ENCODE measurements at places on chromosomes 3 and 15.

GRCh38 chr3:59310736-59311135, 260.9 kb upstream of the CFAP20DC start:
- no peak for DNase-seq

- DNase-seq = no peak
Observed at GRCh38 chr3:197499427-197499826, 56.3 kb downstream of the BDH1 start.

- peak; percentile 73 for DNase-seq
Observed at GRCh38 chr3:152258448-152259393, 10.0 kb upstream of the MBNL1 start.

DNA sequence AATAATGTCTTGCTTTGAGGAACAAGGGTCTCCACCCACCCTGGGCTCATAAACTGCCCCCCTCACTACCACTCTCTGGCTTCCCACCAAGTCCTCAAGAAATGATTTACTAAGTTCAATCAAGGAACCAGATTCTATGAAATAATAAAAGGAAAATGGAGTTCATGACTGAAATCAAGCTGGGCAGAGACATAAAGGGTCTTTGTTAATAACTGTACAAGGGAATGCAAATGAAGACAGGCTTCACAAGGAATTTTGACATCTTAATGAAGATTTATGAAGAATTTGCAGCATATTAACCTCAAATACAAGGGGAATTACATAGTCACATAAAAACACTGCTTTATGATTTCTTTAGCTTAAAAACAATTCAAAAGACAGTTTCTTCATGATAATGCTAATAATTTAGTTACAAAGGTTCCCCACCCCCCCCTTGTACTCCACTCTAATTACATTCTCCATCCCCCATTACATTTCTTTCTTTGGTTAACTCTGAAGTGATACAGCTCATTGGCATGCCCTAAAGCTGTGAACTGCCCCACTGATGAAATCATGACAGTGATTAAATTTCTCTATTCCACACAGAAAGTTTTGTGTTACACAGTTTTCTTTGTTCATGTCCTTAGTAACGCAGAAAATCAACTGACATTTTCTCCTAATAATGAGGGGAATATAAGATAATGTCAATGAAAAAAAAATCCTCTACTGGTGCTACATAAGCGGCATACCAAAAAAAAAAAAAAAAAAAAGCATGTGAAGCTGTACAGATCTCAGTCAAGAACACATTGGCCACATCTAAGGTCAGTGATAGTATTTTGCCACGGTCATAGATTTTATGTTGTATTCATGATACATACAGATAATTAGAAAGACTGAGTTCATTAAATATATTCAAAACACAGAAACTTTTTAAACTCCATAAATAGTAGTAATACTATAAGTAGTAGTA, 54.4 kb downstream of the WWTR1 start:
- DNase-seq = no peak

GRCh38 chr3:45719655-45720487, 30.7 kb downstream of the SACM1L start:
- DNase-seq = no peak

DNA sequence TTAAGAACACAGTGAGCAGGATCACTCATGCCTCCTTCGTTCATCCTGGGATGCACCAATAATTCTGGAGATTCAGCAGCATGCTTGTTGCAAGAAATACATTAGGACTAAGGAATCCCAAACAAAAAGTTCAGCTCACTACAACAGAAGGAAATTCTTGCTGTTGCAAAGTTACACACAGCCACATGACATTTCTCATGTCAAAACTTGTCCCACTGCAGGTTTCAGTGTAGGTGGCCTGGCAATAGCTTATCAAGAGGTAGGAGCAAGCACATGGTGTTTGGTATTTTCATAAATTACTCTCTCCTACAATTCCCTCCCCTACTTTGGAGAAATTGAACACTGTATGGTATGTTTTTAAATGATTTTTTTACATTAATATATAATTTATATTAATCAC, 399.6 kb upstream of the EPHA3 start:
- no peak for DNase-seq

DNA sequence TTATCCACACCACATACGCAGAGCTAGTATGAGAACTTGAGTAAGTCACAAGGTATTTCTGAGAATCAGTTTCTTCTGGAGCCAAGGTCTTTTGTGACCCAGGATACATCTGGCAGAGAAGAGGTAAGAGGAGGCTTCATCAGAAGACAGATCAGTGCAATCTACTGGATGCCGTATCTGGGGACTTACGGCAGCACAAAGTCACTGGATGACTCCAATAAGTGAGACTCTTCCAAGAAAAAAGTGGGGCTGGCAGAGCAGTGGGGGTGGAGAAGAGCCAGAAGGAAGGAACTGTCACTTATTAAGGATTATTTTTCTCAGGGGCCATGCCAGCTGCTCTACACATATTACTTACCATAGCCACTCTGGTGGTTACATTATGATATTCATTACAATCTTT, 31.6 kb upstream of the UBXN7 start:
- no peak for DNase-seq

DNA sequence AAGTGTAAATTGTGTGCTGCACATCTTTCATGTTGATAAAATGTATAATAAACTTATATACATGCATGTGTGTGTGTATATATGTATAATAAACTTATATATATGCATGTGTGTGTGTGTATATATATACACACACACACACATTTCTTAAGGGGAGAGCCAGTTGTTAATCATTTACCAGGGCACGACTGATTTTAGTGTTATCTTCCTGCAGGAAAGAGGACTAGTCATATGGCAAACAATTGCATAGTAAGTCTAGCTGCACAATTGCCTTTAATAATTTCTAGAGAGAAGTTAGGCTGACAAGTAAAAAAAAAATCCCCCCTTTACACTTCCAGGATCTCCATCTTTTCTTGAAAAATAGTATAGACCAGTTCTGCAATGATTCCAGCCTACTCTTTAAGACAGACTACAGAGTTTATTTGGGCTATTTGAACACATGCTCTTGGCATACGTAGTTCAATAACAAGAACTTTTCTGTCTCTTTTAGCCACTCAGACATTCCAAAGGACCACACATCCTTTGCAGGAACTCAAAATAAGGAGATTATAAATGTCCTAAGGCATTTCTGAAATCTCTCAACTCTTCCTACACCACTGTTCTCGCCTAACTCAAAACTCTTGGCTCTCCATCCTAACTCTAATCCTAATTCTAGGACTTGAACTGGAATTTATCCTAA, 163.6 kb upstream of the SETMAR start:
- no peak for DNase-seq

GRCh38 chr3:39065197-39065596, 13.4 kb downstream of the WDR48 start:
- DNase-seq = peak; percentile 82

DNA sequence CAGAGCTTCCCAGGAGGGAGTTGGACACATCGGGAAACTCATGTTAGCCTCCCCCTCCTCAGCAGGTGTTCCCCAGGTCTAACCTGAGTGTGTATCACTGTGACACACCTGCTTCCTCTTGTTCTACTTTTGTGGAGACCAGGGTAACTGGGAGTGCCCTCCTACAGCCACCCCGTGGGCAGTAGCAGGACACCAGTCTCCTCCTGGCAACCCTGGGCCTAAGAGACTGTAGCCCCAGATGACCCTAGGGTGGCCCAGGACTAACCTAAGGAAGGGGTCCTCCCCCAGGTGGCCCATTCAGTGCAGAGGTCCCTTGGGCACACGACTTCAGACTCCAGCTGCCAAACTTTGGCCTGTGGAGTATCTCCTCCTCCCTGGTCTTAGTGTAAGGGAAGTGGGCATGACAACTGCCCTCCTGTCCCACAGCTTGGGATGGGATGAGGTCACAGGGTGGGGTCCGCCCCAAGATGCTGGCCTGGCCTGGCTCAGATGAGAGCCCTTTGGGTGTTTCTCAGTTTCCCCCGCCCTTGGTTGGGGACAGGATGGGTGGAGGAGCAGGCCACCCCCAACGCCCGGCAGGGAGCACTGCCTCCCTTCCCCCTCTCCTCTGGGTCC, 4.8 kb downstream of the CSK start:
- DNase-seq = no peak

Measured in KBM-7 (cell line).